ENCODE measurements at places on chromosomes 16 and 17.

DNA sequence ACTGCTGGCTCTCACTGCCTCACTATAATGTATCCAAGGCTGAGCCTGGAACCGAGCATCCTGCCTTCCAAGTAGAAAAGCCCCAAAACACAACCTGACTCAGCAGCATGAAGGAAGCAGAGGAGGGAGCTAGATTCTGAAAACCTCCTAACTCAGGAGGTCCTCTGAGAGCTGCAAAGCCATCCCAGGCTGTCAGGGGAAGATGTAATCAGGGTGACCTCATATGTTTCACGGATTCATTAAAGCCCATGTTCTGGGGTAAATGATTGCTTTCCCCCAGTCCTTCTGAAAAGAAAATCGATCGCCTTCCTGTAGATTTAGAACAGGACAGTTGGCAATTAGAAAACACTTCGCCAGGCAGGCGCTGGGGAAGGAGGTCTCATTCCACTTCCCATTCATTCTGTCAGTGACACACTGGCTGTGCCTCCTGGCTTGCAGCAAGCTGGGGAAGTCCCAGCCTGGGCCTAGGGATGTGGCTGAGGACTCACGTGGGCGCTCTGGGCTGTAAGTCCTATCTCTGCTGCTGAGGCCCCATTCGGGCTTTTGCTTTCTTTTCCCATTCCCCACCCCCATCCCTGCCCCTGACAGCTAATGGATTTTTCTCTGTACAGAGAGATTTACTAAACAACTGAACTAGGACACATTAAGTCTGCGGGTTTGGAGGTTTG is 75.7 kb upstream of the TMEM132E start:
- H3K4me1 ChIP-seq: no peaks in the 10 kb centered on the region
- no peak overlapping the region for H3K4me3 ChIP-seq
- no peaks in the 10 kb centered on the region for H3K36me3 ChIP-seq

GRCh38 chr16:31430380-31431052 is 2.4 kb upstream of the COX6A2 start:
- no peak overlapping the region for H3K27ac ChIP-seq
- H3K4me3 ChIP-seq: no peak overlapping the region
- peaks cover 10% of the 10 kb centered on the region for H3K4me1 ChIP-seq
- peaks cover 2% of the 10 kb centered on the region for H3K36me3 ChIP-seq
- H3K27me3 ChIP-seq: peaks cover 3% of the 10 kb centered on the region

- H3K4me1 ChIP-seq: no peaks in the 10 kb centered on the region
- H3K27ac ChIP-seq: no peak overlapping the region
- no peaks in the 10 kb centered on the region for H3K27me3 ChIP-seq
- DNase-seq: no peak
- H3K36me3 ChIP-seq: peaks cover 39% of the 10 kb centered on the region
Observed at GRCh38 chr17:80429356-80430275, 14.6 kb downstream of the ENDOV start.

GRCh38 chr17:19897090-19897837 is 29.5 kb upstream of the ULK2 start:
- no peaks in the 10 kb centered on the region for H3K27me3 ChIP-seq
- H3K27ac ChIP-seq: no peak overlapping the region
- H3K36me3 ChIP-seq: peaks cover 27% of the 10 kb centered on the region
- peak; percentile 61 for DNase-seq
- no peak overlapping the region for H3K4me3 ChIP-seq

DNA sequence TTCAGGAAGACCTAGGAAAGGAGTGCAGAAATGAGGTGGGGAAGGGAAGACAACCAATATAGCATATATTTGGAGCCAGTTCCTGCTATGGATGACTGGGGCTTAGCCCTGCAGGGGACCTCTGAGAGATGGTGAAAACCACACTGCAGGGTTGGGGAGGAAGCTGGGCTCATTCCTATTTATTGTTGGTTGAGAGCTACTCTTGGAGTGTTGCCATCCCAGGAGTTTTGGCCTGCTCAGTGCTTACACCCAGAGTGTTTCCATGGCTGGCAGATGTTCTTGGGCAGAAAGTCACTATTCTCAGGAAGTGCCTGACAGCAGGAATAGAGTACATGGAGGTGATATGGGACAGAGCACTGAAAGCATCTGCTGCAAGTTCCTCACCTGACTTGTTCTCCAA is 145.8 kb downstream of the SPACA3 start:
- no peak overlapping the region for H3K27ac ChIP-seq
- H3K36me3 ChIP-seq: no peaks in the 10 kb centered on the region
- H3K4me1 ChIP-seq: no peaks in the 10 kb centered on the region
- peaks cover 28% of the 10 kb centered on the region for H3K27me3 ChIP-seq
- no peak for DNase-seq

- peak; percentile 87 for DNase-seq
- peaks cover 34% of the 10 kb centered on the region for H3K4me1 ChIP-seq
- peaks cover 61% of the 10 kb centered on the region for H3K36me3 ChIP-seq
- H3K4me3 ChIP-seq: no peak overlapping the region
- no peaks in the 10 kb centered on the region for H3K27me3 ChIP-seq
Observed at GRCh38 chr17:28760601-28761562, 17.1 kb downstream of the TRAF4 start.

DNA sequence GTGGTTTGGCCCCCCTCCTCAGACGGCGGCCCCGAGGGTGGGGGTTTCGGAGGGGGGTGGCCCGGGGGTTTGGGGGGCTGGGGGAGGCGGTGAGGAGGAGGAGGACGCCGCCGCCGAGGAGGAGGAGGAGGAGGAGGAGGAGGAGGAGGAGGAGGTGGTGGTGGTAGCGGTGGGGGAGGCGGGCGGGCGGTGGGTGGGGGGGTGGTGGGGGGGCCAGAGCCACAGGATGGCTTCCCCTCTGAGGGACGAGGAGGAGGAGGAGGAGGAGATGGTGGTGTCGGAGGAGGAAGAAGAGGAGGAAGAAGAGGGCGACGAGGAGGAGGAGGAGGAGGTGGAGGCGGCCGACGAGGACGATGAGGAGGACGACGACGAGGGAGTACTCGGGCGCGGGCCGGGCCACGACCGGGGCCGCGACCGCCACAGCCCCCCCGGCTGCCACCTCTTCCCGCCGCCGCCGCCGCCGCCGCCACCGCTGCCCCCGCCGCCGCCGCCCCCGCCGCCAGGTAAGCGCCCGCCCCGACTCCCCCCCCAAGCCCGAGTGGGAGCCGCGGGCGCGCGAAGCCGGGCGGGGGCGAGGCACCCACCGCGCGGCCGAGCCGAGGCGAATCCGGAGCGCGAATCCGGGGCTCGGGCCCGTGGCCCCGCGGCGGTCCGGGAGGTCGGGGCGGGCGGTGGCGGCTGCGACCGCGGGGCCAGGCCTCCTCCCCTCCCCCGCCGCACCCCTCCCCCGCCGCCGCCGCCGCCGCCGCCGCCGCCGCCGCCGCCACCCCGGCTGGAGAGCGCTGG is 3.8 kb upstream of the CHD3 start:
- H3K27ac ChIP-seq: peak overlapping the region; percentile 96
- H3K4me3 ChIP-seq: peak overlapping the region; percentile 78
- DNase-seq: peak; percentile 57
- H3K36me3 ChIP-seq: peaks cover 14% of the 10 kb centered on the region

DNA sequence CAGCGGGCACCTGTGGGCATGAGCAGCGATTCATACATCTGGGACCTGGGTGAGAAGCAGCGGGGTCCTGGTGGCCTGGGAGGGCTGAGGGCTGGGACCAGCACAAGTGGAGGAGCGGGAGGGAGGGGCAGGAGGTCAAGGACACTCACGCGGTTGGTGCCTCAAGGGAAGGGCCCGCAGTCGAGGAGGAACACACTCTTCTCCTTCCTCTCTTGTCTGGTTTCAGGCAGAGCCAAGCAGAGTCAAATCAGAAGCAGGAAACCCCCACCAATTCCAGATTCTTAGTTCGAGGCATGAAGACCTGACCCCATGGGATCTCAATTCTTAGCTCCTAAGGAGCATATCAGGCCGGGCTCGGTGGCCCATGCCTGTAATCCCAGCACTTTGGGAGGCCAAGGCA is 15.7 kb downstream of the DNAI2 start:
- no peak for DNase-seq
- H3K27me3 ChIP-seq: peaks cover 11% of the 10 kb centered on the region
- H3K36me3 ChIP-seq: no peaks in the 10 kb centered on the region
- no peaks in the 10 kb centered on the region for H3K4me1 ChIP-seq
- no peak overlapping the region for H3K27ac ChIP-seq

Measured in stomach (tissue), 19 donors.